ENCODE measurements at places on chromosomes 1 and 21.
A peak's percentile ranks its signal among the peaks of the same experiment; 100 is the strongest.

- DNase-seq, result peak; percentile 84
Measured at GRCh38 chr1:61131716-61132115, 49.4 kb downstream of the NFIA start.

GRCh38 chr1:97094247-97094972 is 372.8 kb downstream of the PTBP2 start:
- no peak for DNase-seq

- DNase-seq, result peak; percentile 61
Measured at GRCh38 chr1:111399792-111400610, 27.5 kb downstream of the OVGP1 start.

GRCh38 chr1:151805066-151805820 is at the start of gene LINGO4:
Gene LINGO4 (minus strand): TSS chr1:151805419. CDS start chr1:151802704, 2,715 bp downstream.
- no peak for DNase-seq

DNA sequence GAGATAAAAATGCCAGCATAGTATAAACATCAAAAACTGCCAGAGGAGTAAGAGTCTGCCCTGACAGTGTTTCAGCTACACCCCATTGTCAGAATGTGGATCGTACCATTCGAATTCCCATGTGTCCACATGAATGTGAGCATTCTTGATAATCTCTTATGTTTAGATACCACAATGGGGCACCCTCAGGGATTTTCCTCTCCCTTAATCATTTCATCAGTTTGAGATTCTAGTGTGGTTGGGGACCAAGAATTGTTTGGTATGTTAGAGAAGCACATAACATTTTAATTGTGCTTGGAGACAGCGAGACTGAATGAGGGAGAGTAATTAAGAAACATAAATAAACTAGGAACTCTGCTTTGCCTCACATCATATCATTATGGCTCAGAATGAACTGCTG is 120.2 kb downstream of the ZC3H11B start:
- DNase-seq, result no peak

DNA sequence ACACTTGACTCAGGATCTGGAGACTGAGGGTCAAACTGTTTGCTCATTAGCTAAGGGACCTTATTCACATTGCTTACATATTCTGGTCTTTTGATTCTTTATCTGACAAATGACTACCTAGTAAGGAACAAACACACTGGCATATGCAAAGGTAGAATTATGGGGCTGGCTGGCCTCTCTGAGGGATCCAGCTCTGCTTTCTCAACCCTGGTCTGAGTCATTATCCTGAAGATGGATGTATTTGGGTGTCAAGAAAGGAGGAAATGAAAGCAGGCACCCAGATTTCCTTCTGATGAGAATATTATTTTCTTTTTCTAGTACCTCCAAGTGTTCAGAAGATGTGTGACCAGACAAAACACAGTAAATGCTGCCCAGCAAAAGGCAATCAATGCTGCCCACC is 6.0 kb downstream of the SMCP start:
- no peak for DNase-seq

DNA sequence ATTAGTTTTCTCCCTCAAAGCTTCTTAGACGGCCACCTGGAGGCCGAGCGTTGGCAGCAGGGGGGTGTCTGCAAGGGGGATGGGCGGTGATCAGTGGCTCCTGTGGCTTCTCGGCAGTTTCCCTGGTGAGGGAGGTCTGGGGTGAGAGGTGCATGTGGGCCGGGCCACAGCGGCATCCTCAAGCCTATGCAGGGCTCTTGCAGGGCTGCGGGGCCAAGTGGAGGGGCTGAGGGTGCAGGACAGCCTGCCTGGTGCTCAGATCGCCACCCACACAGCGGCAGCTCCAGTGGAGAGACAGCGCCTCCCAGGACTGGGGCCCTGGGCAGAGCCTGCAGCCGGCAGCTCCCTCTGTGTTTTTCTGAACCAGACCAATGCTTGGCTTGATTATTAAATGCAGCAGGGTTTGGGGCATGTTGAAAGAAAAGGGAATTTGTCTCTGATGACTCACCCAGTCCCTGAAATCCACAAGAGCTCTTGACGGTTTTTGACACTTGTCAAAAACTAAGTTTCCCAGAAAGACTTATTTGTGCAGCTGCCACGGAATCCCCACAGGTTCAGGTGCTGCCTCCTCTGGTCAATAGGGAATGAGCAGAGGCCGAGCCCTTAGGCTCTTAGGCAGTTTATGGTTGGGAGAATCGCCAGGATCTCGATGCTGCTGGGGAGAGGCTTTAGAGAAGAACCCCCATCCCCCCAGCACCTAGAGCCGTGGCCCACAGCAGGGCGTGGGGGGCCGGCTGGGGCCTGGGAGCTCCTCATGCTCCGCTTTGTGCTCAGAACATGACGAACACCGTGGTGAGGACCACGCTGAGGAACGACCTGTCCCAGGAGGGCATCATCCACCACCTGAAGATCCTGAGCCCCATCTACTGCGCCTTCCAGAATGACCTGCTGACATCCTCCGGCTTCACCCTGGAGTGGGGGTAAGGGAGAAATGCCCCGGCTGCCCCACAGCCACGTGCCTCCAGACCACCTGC is 54.7 kb downstream of the UMODL1 start:
- DNase-seq, result peak; percentile 85

DNA sequence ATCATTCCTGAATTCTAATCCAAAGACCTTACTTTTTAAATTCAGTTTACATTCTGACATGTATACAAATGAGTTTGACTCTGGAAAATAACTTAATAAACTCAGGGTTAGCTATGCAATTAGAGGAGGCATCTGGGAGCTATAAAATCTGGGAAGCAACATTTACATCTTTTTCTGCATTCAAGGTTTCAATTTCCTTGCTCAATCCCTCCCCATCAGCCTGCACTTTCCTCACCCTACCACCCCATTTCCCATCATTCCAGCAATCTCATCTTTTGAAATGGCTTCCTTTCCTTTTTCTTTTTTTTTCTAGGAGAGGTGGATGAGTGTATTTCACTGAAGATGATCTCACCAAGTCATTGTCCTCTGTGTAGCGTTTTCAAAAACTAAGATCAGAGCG is 65.3 kb upstream of the BEND5 start:
- no peak for DNase-seq

- no peak for DNase-seq
Measured at GRCh38 chr1:231628207-231628876, 1.8 kb downstream of the DISC1 start.

DNA sequence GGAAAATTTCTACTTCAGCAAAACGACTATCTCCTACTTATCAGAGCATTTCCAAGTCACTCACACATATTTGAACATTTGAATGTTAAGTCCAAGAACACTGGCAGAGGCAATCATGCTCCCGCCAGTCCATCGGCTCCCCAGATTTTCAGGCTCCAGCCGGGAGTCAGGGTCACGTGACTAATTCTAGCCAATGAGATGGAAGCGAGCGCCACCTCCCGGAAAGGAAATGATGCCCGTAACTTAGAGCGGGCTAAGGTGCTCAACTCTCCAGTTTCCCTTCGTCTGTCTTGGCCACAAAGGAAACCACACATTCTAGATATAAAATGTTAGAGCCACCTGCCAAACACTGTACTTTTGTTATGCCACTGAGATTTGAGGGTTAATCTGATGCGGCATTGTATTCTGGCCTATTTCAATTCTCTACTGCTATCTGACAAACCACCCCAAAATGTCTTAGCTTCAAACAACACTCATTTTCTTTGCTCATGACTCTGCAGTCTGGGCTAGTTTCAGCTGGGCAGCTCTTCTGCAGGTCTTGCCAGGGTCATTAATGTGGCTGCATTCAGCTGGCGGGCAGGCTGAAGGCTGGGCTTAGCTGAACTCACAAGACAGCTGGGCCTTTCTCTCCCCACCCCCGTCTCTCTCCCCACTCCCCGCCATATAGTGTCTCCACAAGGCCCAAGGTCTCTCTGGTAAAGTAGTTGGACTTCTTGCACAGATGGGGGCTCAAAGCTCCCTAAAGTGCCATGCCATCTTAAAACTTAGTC is 16.5 kb upstream of the LHX4 start:
- no peak for DNase-seq

DNA sequence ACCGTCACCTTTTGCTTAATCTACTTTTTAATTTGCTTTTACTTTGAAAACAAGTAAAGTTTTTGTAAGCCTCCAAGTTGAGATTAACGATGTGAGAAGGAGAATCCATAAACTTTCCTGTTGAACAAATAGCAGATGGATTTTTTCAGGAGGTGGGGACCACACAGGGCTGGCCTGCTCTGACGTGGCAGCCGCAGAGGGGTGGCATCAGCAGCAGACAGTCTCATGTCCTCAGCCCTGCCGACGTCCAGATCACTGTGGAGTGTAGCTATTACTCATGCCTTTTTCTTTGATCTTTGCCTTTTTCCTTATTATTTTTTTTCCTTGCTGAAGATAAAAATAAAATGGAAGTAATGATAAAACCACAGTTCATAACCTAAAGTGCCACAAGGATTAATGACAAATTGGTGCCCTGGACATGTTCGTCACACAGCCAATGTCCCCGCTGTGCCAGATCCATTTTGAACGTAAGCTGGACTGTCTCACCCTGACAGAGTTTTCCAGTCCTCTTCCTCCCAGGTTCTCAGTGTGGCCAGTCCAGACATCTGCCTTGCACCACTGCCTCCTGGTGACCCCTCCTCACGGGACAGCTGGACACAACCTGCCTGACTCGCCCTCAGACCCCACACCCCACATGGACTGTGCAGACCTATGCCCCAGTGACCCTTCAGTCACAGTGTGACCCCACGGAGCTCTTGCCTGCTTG is 15.4 kb upstream of the ZBTB21 start:
- no peak for DNase-seq

- no peak for DNase-seq
Measured at GRCh38 chr21:26719750-26720149, 125.5 kb downstream of the ADAMTS1 start.

- no peak for DNase-seq
Measured at GRCh38 chr1:12472798-12473551, 145.0 kb downstream of the DHRS3 start.

DNA sequence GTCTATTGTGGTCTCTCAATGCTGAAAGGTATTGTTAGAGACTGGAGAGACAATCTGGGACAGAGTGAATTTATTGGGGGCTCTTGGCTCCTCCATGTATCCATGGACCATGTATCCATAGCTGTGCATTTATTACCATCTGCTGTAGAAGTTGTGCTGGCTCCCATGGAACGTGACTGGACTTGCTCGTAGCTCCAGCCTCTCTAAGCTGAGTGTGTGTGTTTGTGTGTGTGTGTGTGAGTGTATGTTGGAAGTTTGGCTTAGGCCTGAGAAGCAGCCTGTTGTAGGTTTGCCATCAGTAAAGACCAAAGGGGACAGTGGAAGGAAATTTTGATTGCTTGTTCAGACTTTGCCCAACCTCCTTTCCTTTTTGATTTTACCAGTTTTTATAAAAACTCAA is 105.7 kb upstream of the USP24 start:
- DNase-seq, result no peak

GRCh38 chr1:99281105-99281504 is 16.8 kb downstream of the PLPPR4 start:
- no peak for DNase-seq

DNA sequence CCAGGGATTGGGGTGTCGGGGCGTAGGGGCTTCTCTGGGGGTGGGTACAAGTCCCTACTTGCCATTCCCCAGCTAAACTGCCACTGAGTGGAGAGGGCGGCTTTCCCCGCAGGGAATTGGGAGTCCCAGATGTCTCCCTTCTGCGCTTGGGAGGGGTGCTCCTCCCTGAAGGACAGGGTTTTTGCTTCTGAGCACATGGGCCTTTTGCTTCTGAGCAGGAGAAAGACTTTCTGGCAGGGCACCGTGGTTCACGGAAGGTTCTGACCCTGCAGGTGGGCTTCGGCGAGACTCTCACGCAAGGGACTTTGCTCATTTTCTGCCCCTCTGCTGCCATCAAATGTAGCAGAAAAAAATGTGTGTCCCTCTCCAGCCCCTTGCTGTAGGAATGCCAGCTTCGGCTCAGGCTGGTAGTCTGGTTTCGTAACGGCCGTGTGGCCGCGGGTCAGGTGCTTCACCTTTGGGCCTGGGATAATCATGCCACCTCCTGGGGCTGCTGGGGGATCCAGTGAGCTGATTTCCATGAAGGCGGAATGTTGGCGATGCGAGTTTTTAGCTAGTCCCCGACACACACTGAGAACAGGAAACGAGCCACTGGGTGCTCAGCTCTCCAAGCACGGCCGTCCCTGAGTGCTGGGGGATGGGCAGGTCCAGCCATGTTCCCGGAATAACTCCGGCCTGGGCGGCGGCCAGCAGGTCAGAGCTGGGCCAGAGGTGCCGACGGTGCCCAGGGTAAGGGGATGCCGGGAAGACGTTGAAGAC is 364.0 kb downstream of the CAMTA1 start:
- DNase-seq, result no peak

DNA sequence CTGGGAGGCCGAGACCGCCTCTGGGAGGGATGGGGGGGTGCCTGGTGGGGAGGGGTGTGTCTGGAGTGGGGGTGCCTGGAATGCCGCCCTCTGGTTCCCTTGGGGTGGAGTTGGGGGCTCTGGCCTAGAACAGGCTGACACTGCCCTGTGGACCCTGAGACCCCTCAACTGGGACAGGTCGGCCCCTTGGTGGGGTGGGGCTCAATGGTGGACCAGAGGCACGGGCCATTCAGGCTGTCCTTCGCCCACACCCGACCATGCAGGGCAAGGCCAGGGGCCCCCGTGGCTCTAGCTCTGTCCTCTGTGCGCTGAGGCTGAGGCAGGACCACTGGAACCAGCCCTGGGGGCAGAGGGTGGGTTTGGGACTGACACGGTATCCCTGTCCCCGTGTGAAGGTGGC is 14.7 kb downstream of the PFKL start:
- DNase-seq, result no peak

DNA sequence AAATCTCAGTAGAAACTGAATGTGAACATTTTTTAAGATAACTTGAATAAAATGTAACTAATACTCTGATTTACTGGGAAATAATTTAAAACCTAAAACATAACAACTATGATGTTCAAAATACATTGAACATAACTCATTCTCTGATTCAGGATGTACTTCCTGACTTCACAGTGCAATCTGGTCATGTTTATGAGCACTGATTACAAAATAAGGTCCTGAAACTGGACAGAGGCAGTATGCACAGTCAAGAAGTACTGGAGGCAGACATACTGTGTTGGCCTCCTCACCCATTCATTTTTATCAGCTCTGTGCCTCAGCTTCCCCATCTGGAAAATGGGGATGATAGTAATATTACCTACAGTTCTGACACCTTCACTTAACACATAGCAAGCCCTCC is 651.3 kb downstream of the PTPRC start:
- DNase-seq, result no peak
